ENCODE measurements at places on chromosomes 2 and 18.

DNA sequence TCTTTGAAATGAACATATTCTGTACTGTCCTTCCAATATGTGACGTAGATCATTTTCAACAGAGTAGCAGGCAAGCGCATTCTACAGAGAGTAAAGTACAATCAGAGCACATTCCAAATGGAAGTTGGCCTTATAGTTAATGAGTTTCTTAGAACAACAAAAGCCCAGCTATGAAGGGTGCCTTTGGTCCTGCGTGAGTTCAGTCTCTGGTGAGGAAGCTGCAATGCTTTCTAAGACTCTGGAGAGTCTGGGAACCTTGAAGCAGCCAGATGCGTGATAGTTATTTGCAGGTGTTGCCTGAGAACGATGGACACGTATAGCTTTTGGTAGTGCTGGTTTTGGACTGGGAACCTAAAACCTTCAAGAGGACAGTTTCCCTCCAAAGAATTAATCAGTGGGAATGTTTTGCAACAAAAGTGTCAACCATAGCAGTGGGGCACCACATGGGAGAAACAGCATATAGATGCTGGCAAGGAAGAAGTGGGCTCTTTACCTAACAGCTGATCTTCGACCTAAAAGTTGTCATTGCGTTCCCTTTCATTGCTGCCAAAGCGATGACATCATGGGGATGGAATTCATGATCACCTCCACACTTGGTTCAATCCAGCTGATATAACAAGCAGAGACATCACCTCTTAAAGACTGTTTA is 9.3 kb upstream of the SNORC start:
- no peak overlapping the region for H3K27ac ChIP-seq
- no peak for DNase-seq
- peaks cover 8% of the 10 kb centered on the region for H3K4me1 ChIP-seq
- no peaks in the 10 kb centered on the region for H3K27me3 ChIP-seq

DNA sequence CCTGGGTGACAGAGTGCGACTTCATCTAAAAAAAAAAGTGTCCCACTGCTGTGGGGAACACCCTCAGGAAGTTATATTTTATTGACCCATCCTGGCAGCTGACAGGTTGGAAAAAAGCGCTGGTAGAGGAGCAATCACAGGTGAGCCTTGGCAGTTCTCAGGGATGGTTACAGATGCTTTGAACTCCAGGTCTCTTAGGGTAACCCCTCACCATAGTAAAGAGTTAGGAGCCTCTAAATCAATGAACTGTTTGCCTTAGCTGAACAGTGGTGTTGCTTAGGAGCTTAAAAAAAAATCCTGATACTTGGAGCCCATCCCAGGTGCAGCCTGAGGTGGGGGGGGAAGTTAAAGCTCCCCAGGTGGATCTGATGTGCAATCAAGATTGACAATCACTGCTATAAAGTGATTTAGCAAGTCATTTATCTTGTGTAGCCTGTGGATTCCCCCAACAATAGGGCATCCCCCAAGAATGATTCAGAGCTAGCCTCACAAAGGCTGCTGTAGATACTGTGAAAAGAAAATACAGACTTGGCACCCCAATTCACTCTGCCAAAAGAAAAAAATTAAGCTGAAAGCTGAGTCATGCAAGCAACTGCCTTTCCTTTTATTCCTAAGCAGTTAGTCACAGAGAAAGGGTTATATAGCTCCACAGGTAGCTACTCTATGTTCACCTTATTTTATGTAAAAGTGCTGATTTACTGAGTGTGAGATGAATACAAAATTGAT is 14.8 kb downstream of the SLC16A14 start:
- no peaks in the 10 kb centered on the region for H3K36me3 ChIP-seq
- H3K27me3 ChIP-seq: no peaks in the 10 kb centered on the region
- peak overlapping the region; percentile 77 for H3K27ac ChIP-seq

GRCh38 chr18:32264401-32264800 is 74.6 kb downstream of the MEP1B start:
- H3K4me3 ChIP-seq: no peak overlapping the region
- no peak for DNase-seq
- H3K4me1 ChIP-seq: no peaks in the 10 kb centered on the region
- H3K27me3 ChIP-seq: no peaks in the 10 kb centered on the region

- H3K4me3 ChIP-seq: no peak overlapping the region
- no peaks in the 10 kb centered on the region for H3K27me3 ChIP-seq
- H3K36me3 ChIP-seq: no peaks in the 10 kb centered on the region
- DNase-seq: no peak
- H3K27ac ChIP-seq: no peak overlapping the region
Observed at GRCh38 chr2:38440655-38441054, 63.6 kb upstream of the ATL2 start.

- H3K27me3 ChIP-seq: no peaks in the 10 kb centered on the region
- no peak for DNase-seq
- no peak overlapping the region for H3K27ac ChIP-seq
- H3K36me3 ChIP-seq: no peaks in the 10 kb centered on the region
- H3K4me3 ChIP-seq: no peak overlapping the region
Observed at GRCh38 chr18:57219964-57220363, 73.1 kb downstream of the BOD1L2 start.

DNA sequence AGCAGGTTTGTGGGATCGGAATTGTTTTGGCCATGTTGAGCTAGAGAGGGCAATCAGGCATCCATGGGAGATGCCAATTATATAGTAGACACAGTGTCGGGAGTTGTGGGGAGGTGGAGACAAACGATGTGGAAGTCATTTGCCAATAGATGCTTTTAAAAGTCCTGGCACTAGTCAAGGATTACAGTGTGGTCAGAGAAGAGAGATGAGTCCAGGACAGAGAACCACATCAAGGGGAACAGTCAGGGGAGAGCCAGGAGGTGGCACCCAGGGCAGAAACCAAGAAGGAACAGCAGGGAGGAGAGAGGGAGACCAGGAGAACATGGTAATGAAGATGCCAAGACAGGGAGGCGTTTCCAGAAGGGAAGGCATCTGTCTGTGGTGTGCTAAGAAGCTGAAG is 81.2 kb downstream of the ARL4C start:
- peaks cover 17% of the 10 kb centered on the region for H3K4me1 ChIP-seq
- no peak overlapping the region for H3K27ac ChIP-seq
- no peak for DNase-seq
- H3K4me3 ChIP-seq: no peak overlapping the region
- H3K27me3 ChIP-seq: no peaks in the 10 kb centered on the region
- H3K36me3 ChIP-seq: no peaks in the 10 kb centered on the region

DNA sequence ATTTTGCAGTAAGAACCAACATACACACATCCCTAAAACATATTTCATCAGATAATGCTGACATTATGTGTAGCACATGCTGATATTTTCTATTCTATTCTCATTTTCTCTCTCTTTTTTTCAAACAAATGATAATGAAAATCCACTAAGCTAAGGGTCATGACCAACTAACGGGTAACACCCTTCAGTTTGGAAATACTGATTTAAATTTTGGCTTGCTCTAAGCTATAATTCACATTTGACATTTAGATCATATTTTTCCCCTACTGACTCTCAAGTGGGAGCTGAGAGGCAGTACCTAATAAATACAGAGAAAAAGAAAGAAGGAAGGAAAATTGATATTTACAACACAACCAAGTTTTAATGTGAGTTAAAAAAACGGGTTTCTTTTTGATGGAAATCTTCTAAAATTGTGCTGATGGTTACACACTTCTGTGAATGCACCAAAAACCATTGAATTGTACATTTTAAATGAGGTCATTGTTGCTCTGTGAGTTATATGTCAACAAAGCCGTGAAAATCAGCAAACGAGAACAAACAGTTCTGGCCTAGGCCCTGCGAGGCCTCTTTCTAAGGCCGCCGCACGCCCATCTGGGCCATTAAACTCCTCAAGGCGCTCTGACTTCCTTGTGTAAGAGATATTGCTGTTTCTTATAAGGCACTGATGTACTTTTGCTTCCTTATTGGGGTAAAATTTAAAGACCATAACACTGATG is 124.2 kb downstream of the GALR1 start:
- H3K4me3 ChIP-seq: no peak overlapping the region
- H3K27me3 ChIP-seq: no peaks in the 10 kb centered on the region
- no peaks in the 10 kb centered on the region for H3K36me3 ChIP-seq

DNA sequence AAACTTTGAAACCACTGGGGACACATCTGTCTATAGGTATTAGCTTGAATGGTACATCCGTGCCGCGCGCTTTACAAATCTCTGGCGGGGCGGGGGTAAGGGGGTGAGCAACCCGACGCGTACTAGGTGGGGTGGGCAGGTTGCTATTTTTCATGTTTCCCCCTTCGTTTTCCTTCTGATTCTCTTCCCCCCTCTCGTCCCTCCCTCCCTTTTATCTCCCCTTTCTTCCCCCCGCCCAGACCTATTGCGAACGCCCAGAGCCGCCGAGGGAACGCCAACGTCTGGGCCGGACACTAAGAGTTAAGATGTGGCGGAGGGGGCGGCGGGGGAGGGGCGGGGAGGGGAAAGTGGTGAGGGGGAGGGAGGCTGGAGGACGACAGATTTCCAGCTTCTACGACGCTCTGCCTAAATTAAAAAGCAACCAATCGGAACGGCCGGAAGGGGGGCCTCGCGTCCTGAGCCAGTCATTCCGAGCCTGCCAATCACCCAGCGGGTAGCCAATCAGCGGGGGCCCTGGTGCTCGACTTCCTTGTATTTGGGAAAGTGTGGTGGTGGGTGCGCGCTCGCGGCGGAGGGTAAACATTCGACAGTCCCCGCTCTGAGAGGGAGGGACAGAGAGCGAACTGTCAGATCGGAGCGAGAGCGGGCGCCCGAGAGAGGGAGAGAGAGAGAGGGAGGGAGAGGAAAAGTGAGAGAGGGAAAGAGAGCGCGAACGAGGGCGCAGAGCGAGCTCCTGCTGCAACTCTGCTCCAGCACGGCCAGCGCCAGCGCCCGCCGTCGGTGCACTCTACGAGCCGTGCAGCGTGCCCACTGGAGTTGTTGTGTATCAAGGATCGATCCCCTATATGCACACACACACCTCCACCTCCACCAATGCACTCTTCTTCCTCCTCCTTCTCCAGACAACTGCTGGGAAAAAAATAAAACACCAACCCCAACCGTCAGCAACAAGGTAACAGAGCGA is at the start of gene POU3F3:
Gene POU3F3, plus strand, starts transcription at position 582 of the 964 bp plus-strand sequence. CDS start 1,396 bp downstream, outside the sequence.
- H3K27me3 ChIP-seq: peaks cover 71% of the 10 kb centered on the region
- DNase-seq: no peak
- no peaks in the 10 kb centered on the region for H3K36me3 ChIP-seq

DNA sequence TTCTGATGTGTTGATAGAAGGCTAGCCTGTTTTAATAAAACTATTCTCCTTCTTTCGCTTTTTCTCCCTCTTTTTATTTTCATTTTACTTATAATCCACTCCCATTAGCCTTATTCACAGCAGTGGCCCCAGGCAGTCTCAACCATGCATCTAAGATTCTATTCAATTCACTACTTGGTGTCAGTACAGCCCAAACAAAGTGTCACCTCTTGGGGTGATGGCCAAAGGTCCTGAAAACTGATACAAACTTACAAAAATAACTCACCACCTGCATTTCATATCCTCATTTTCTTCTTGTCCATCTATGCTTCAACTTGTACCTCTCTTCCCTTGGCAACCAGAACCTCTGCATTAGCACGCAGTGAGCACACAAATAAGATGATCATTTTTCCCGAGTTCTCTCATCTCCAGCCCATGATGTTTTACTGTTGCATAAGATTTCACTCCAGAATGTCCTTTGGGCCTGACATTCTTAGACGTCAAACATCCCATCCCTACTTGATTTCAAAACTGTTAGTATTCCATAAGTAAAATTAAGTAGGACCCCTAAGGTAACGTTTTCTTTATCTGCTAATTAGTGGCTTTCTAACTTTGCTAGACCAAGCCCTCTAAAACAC is 559.3 kb upstream of the TNP1 start:
- no peak overlapping the region for H3K4me3 ChIP-seq
- no peaks in the 10 kb centered on the region for H3K4me1 ChIP-seq
- no peaks in the 10 kb centered on the region for H3K27me3 ChIP-seq
- DNase-seq: no peak
- H3K27ac ChIP-seq: no peak overlapping the region

DNA sequence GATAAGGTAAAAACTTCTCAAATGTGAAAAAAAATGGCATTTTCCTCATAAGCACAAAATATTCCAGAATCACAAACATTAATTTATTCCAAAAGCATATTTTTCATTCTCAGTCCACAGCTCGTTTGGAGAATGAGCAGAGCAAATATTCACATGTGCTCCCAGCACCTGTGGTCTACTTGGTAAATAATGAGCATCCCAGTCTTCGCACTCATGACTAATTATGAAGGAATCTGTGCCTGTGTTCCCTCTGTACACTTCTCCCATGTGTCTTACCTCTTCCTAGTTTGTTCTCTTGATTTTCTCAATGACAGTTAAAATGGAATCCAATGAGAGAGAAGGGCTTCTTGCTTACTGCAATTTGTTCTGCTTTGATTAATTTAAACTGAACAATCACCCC is 671.0 kb upstream of the SOX11 start:
- no peak overlapping the region for H3K4me3 ChIP-seq
- no peak for DNase-seq
- H3K4me1 ChIP-seq: no peaks in the 10 kb centered on the region
- no peak overlapping the region for H3K27ac ChIP-seq
- H3K36me3 ChIP-seq: no peaks in the 10 kb centered on the region
- no peaks in the 10 kb centered on the region for H3K27me3 ChIP-seq

DNA sequence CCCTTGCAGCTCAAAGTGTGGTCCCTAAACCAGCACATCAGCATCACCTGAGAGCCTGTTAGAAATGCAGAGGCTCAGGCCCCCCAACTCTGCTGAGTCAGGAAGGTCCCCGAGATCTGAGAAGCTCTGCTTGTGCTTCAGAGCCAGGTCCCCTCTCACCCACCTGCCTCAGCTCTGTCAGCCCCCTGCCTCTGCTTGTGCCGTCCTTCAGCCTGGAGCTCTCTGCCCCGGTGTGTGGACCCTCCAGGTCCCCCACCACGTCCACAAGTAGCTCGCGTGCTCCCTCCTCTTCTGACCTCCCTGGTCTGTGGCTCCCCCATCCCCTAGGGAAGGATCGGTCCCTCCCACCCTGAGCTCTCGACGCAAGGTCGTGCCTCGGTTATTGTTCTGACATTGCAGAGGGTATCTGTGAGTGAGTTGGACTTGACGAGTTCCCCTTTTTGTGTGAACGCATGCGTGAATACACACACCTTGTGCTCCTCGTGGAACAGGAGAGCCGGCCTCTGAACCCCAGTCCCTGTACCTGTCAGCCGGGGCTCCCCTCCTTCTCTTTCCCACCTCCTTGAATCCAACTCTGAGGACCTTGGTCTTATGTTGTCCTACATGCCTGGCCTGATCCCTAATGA is 75.5 kb upstream of the TAF1B start:
- DNase-seq: no peak
- no peak overlapping the region for H3K4me3 ChIP-seq

- no peaks in the 10 kb centered on the region for H3K4me1 ChIP-seq
- no peaks in the 10 kb centered on the region for H3K27me3 ChIP-seq
- no peak overlapping the region for H3K27ac ChIP-seq
Observed at GRCh38 chr2:232770207-232770606, 6.2 kb downstream of the KCNJ13 start.

- no peak overlapping the region for H3K4me3 ChIP-seq
- no peak for DNase-seq
- no peaks in the 10 kb centered on the region for H3K4me1 ChIP-seq
- no peaks in the 10 kb centered on the region for H3K36me3 ChIP-seq
Observed at GRCh38 chr2:158094487-158095092, 7.1 kb upstream of the UPP2 start.

- H3K4me1 ChIP-seq: peaks cover 16% of the 10 kb centered on the region
- H3K27me3 ChIP-seq: no peaks in the 10 kb centered on the region
- no peak overlapping the region for H3K27ac ChIP-seq
- H3K36me3 ChIP-seq: no peaks in the 10 kb centered on the region
Observed at GRCh38 chr2:45928946-45929345, 277.5 kb downstream of the PRKCE start.

GRCh38 chr2:233513953-233514655 is 52.5 kb downstream of the USP40 start:
- H3K4me3 ChIP-seq: no peak overlapping the region
- peaks cover 6% of the 10 kb centered on the region for H3K36me3 ChIP-seq
- no peak overlapping the region for H3K27ac ChIP-seq
- no peak for DNase-seq
- H3K4me1 ChIP-seq: no peaks in the 10 kb centered on the region
